ENCODE measurements at places on chromosomes 2 and 18.
A peak's percentile ranks its signal among the peaks of the same experiment; 100 is the strongest.

DNA sequence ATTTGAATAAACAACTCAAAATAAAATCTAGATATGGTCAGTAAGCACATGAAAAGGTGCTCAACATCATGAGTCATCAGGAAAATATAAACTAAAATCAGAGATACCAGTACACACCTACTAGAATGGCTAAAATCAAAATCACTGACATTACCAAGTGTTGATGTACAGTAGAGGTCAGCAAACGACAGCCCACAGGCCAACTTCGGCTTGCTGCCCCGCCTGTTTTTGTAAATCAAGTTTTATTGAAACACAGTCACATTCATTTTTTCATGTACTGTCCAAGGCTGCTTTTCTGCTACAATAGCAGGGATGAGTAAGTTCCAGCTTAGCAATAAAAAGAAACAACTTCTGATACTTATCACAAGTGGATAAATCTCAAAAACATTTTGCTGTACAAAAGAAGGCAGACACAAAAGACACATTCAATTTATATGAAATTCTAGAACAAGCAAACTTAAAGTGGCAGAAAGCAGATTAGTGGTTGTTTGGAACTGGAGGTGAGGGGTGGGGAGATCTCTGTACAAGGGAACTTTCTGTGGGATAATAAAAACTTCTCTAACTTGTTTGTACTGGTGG, 32.1 kb downstream of the TRAK2 start:
- DNase-seq, result no peak

DNA sequence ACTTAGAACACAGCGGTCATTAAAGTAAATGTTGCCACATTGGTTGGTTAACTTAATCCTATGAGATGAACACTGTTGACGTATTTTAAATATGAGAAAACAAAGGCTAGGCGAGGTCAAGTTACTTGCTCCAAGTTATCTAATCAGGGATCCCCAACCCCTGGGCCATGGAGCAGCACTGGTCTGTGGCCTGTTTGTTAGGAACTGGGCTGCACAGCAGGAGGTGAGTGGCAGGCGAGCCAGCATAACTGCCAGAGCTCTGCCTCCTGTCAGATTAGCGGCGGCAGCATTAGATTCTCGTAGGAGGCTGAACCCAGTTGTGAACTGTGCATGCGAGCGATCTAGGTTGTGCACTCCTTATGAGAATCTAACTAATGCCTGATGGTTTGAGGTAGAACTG, 878.9 kb downstream of the CPS1 start:
- DNase-seq, result no peak

DNA sequence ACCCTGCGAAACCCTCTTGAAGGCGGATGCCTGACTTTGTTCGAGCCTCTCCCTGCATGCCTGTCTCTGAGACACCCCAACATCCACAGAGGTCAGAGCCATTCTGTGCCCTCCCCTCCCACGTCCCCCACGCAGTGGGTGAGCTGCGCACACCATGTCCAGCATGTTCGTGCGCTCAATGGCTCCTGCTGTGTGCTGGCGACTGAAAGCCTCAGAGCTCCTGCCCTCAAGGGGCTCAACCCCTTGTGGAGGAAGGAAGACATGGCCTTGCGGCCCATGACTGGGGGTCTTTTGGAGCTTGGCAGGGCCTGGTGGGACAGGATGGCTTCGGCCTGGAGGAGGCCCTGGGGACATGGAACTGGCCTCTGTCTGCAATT, 45.7 kb downstream of the ANKMY1 start:
- DNase-seq, result no peak

DNA sequence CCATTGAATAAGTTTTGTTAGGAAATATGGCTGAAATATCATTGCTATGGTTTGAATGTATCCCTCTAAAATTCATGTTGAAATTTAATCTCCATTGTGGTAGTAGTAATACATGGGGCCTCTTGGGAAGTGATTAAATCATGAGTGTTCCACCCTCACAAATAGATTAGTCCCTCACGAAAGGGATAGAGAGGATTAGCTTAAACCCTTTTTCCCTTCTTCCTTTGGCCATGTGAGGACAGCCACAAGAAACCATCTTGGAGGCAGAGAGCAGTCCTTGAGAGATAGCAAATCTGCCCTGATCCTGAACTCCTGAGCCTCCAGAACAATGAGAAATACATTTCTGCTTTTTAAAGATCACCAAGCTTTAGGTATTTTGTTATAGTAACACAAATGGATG, 274.2 kb downstream of the CDH19 start:
- DNase-seq, result no peak

- peak; percentile 62 for DNase-seq
These were observed 65.2 kb downstream of the CMPK2 start for GRCh38 chr2:6800553-6800952.

DNA sequence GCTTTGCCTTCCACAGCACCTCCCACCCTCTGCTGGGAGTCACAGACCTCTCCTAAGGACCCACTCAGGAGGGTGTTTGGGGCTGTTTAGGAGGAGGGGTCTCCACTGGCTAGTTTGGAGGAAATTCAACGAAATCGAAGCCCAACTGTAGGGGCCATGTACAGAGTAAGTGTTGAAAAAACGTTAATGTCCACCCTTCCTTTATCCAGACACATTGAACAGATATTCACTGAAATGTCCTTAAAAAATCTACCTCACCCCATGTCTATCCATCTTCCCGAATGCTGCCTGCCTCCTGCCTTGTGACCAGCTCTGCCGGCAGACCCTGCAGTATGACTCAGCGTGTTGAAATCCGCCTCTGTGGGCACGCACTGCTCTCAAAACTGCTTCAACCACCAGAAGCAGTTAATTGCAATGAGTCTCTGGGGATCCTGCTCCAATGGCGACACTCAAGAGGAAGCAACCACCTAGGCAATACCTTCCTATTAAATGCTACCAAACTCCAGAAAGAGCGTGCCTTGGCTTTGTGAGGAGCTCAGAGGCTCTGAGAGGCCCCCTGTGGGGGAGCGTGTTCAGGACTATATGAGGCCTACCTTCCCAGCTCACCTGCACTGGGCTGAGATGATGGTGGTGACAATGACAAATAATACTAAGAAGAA, 61.4 kb upstream of the RTN4 start:
- DNase-seq, result peak; percentile 98

- no peak for DNase-seq
These were observed 129.7 kb downstream of the BARD1 start for GRCh38 chr2:214679736-214680135.

DNA sequence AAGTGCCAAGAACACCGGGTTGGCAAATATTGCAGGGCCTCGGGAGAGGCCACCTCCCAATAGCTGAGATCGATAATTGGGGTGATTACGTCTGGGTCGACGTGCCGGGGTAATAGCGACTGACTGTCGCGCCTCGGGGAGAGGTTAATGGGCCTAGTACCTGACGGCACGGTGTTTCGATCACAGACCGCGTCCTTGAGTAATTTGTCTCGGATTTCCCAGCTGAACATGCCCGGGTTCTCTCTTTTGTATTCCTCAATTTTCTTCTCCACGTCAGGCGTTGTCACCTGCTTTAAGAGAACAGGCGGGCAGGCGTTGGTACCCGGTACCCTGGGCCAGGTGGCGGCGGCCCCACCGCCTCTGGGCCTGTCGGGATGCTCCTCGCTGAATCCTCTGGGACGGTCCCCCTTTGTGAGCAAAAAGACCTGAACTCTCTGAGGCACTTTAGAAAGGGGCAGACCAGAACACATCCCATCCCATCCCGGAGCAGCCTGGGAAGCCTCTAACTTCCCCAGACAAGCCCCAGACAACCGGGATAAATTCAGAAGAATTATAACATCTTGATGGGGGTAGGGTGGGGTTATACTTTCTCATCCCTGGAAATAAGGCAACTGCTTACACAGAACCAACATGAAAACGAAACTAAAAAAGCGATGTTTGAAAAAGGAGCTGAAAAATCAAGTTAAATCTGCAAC, 3.3 kb downstream of the PAX3 start:
- DNase-seq, result no peak

DNA sequence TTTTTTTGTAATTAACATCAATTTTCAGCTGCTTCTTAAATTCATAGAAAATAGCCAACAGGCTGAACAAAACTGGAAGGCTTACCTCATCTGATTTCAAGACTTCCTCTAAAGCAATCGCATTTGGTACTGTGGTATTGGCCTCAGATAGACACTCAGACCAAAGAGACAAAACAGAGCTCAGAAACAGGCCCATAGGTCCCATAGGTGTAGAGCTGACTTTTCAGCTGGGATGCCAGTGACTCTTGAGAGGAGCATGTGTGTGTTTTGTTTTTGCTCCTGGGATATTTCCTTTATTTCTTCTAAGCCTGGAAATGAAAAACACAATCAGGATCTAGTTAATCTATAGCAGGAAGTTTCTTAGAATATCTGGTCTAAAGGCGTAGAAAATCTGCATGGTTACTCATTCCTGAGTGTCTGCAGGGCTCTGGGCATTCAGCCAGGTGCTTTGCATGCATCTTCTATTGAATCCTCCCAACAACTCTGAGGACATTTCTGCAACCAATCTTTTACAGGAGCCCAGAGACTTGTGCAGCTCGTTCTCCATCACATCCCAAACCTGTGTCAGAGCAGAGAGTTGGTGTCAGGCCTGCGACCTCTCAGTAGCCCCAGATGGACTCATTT, 190.8 kb downstream of the RTP5 start:
- peak; percentile 31 for DNase-seq

DNA sequence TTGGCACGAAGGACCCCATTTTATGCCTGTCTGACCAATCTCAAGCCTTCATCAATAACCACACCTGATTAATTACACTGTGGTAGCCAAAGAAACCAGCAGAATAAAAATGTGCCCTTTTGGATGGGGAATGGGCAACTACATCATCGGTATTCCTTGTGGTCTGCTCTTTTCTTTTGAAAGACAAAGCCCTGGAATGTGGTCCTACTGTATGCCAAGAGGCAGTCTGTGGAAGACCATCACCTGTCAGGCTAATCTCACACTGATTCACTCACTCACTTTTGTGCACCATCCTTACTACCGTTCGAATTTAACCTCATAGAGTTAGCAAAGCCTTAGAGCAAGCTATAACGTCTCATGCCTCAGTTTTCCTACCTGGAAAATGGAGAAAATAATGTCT, 275.2 kb upstream of the LRRTM1 start:
- DNase-seq, result no peak

DNA sequence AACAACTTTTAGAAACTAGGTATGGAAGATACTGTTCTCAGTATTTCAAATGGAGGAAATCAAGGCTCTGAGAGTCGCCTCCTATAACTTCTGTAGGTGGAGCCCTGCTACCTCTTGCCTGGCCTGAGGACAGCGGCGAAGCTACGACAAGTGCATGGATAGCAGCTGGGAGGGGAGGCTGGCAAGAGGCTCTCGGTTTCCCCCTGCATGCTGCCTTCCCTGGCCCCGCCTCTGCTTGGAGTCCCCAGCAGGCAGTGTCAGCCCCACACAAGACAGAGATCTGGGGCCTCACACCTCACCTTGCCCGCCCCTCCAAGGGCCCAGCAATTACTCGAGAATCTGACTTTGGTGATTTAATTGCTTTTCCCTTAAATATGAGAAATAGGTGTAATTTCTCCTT, 107.6 kb upstream of the POU3F3 start:
- no peak for DNase-seq

DNA sequence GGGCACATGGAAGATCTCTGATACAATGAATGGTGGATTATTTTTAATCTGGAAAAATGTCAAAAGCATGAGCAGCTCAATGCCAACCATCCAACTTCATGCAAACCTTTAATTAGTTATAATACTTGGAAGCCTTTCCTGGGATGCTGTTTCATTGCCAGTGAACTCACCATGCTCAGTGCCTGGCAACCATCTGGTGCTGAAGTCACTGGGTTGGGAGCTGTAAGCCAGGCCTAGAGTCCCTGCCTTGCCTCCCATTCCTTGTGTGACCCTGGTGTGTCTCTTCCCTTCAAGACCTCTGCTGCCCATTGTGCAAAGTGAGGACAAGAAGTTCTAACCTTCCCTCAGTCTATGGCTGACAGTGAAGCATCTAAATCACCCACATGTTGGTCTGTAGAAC, 458.7 kb downstream of the RNF144A start:
- no peak for DNase-seq

- DNase-seq, result peak; percentile 32
These were observed 9.8 kb downstream of the HNRNPLL start for GRCh38 chr2:38592951-38593350.

DNA sequence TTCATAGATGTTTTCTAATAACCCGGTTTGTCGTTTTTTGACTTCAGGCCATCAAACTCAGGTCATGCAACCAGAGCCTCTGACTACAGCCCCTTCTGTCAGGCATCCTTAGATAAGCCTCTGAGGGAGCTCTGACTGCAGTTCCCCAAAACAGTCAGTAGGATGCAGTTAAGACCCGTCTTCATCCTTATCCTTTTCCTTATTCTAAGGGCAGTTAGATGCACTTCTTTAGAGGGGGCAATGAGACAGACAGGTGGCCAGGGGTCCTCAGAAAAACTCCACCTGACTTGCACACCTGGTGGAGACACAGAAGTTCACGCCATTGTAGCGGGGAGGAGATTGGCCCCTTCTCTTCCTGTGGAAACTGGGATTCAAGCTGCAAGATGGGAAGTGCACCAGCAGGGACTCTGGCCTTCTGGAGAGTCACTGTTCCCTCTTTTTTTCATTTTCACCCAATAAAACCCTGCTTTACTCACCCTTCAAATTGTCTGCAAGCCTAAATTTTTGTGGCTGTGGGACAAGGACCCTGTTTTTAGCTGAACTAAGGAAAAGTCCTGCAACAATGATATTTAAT, 104.8 kb upstream of the TFPI start:
- DNase-seq, result peak; percentile 46

- DNase-seq, result no peak
These were observed 17.1 kb upstream of the TEX51 start for GRCh38 chr2:126881591-126881990.

DNA sequence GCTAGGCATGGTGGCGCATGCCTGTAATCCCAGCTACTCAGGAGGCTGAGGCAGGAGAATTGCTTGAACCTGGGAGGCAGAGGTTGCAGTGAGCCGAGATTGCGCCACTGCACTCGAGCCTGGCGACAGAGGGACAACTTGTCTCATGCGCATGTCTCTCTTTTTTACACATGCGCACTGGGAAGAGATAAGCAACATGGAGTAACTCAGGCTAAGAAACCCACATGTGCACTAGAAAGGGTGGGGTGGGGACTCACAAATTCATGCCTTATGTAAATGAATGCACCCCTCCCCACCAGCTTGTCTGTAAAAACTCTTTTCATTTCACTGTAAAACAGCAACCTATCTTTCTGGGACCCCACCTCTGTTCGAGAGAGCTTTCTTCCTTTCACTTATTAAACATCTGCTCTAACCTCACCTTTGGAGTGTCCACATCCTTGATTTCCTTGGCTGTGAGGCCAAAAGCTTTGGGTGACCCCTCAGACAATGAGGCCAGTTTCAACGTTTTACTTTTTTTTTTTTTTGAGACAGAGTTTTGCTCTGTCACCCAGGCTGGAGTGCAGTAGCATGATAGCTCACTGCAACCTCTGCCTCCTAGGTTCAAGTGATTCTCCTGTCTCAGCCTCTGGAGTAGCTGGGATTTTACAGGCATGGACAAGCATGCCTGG, 91.6 kb upstream of the RMP24 start:
- no peak for DNase-seq

DNA sequence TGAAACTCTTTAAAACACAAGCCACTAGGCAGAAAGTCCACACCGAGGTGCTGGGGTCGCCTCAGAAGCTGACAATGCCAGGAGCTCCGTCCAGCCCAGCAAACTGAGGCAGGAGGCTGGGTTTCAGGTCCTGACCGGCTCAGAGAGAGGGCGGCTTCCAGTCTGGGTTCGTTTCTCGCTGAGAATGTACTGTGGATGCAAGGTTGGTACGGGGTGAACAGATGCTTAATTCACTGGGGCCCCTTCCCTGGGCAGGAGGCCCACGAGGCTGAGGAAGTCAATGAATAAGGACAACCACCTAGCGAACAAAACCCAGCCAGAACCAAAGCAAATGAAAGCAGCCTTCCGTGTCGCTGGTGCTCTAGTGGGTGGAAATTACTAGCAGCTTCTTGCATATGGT, 142.0 kb downstream of the RTP5 start:
- no peak for DNase-seq
